ENCODE measurements at places on chromosomes 5 and 9.
A peak's percentile ranks its signal among the peaks of the same experiment; 100 is the strongest.

- DNase-seq = peak; percentile 38
Observed at GRCh38 chr5:160439205-160439600, 17.5 kb downstream of the PTTG1 start.

- no peak for DNase-seq
Observed at GRCh38 chr5:172486451-172486850, 32.1 kb upstream of the SH3PXD2B start.

- no peak for DNase-seq
Observed at GRCh38 chr9:3920604-3921582, 379.0 kb downstream of the GLIS3 start.

GRCh38 chr9:61634192-61634591 lies 444.4 kb downstream of the SPATA31A7 start:
- DNase-seq = no peak

GRCh38 chr5:11322133-11322532 lies 561.1 kb upstream of the DAP start:
- no peak for DNase-seq

DNA sequence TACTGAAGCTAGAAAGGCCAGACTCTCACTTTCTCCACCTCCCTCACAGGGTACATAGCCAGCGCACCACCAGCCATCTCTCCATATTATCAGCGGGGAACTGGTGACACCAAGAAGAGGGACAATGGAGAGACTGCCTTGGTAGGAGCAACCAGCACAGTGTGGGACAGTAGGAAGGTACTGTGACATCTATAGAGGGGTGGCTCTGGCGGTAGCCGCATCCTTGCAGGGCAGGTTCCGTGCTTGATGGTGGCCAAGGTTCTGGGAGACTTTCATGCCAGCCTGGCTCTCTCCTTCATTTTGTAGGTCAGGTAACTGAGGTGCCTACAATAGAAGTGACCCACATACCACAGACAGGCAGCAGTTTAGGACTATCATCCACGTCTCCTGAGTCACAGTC lies 65.5 kb upstream of the SMIM23 start:
- DNase-seq = no peak

DNA sequence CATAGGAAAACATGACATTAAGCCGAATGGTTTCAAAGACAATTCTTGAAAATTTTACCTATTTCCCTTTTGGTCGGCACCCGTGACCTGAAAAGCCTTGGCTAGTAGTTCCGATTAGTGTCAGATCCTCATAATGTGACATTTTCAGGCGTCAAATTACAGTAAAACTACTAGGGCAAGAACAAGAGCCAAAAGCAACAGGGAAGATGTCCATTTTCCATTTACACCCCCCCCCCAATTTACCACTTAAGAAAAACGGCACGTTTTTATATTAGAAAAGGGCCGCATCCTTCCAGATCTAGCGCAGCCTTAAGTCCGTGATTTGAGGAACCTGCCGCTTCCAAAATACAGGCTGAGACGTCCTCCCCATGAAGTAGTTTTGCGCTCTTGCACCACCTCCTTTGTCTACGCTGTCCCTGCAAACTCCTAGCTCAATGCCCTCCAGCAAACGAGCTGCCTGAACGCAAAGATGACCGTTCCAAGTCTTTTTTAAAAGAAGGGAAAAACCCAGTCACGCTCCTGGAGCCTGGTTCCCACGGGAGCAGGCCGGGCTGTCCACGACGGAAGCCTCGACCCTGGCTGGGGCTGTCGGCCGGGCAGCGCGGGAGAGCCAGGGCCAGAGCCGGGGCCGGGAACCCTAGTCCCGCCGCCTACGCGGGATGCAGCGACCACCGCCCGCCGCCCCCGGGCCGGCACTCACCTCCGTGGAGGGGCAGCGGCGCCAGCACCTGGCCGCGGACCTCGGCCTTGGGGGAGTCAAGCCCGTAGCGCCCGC lies 616 bp downstream of the RNF130 start:
- no peak for DNase-seq

- no peak for DNase-seq
Observed at GRCh38 chr5:36585701-36586100, 20.7 kb upstream of the SLC1A3 start.

DNA sequence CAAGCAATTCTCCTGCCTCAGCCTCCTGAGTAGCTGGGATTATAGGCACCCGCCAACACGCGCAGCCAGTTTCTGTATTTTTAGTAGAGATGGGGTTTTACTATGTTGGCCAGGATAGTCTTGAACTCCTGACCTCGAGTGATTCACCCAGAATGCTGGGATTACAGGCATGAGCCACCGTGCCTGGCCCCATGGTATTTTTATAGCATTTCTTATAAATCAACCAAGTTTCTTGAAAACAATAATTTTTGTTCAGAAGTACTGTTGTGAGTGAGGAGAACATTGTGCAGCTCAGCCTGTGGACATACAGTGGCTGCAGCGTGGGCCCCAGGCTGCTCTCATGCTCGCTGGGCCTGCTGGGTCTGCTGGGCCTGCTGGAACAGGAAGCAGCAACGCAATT lies 45.3 kb downstream of the MAP1B start:
- DNase-seq = no peak

DNA sequence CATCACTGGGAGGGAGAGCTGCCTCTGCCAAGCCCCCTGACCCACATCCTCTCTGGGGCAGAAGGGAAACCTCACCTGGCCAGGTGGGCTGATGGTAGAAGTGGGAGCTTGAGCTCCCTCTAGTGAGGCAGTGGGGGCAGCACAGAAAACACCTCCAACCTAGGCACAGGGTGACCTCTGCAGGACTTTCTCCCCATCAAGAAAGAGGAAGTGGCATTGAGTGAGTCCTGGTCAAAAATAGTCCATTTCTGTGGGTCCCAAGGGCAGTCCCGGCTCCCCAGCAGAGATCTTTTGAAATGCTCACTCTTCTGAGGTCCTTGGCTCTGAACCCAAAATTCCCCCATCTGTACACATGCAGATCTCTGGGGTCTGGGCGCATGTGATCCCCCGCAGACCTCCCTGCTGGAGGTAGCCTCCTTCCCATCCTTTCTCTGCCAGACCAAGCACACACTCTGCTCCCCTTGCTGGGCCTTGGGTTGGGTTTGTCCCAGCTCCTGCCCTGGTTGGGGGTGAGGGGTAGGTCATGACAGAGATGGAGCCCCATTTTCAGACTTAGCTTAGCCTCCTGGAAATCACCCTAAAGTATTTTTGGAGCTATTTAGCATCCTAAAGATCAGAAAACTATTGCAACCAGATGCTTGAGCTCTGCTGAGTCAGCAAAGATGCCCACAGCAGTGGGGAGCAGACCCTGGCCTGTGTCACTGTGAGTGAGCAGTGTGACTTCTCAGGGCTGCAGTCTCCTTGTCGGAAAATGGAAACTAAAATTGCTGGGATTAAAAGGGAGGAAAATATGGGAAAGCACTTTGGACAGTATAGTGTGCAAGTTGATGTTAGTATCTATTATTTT lies 41.6 kb upstream of the LCP2 start:
- no peak for DNase-seq

DNA sequence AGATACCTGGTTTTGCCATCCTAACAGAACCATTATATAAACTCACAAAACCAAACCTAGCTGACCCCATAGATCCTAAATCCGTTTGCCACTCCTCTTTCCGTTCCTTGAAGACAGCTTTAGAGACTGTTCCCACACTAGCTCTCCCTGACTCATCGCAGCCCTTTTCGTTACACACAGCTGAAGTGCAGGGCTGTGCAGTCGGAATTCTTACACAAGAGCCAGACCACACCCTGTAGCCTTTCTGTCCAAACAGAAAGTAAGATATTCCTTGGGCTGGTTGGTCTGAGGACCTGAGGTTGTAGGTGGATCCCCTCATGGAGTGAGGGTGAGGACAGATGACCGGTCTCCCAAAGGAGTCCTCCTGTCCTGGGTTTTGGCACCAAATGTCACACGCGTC lies 56.7 kb upstream of the NAA35 start:
- DNase-seq = no peak

DNA sequence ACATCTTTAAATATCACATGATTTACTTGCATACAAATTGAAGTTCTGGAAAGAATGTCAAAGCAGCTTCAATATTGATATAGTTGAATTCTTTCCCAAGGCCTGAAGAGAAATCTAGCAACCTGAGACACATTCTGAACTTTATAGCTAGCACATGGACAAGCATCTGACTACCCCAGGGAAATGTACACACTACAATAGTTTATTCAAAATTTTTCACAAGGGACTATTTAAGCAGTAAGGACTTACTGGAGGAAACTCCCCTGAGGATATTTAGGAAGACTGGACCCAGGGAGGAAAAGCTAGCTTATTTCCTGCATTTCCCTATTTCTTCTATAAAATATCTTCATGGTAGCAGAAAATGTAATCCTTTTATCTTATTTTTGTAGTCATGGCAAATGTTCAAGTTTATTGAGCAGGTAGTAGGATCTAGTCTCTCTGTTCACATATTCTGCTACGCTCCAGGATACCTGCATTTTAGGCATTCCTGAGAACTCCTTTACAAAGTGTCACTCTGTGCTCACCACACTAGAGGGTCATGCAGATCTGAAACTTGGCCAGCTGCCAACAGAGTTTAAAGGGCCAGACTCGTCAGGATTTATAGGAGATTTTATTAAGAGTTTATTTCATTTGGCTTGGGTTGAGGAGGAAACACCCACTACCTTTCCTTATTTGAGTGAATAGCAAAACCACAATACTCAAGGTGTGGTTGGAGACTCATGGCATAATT lies 348.4 kb upstream of the FTMT start:
- DNase-seq = no peak

DNA sequence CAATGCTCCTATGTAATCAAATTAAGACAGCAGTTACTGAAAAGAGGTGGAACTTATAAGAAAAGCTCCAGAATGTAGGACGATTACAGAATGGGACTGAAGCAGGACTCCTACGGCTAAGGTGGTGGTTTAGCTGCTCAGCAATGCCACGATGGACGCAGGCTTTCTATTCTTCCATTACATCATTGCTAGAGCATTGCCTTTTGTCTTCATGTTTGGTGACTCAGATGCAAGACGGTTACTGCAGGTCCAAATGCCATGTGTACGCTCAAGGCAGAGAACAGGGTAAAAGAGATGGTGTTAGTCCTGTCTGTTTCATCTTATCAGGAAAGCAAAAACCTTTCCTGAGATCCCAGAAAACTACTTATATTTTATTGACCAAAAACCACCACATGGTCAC lies 255.1 kb downstream of the ZSWIM6 start:
- DNase-seq = no peak

GRCh38 chr9:28207657-28208056 lies 634.4 kb upstream of the C9orf72 start:
- DNase-seq = no peak

- no peak for DNase-seq
Observed at GRCh38 chr9:69153707-69154521, 20.2 kb upstream of the TJP2 start.

DNA sequence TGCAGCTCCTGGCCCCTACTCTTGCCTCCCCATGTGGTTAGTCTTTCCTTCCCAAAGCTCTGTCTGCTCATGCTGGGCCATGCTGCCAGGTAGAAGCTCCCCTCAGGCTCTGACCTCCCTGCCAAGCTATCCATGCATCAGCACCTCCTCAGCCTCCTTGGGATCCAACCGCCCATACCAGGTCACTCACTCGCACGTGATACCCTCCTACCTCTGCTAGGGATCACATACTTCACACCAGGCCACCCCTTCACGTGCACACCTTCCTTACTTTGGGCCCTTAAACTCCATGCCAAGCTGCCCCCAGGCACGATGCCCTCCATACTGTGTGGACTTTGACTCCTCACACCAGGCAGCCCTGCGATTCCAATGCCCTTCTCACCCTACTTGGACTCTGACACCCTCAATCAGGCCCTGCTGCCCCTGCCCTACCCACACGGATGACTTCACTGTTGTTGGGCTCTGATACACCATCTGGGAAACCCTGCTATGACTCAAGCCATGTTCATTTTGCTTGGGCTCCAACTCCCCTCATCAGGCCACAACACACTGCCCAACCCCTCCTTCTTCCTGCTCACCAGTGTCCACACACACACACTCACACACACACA lies 34.1 kb downstream of the ZNF483 start:
- DNase-seq = no peak

GRCh38 chr9:108053555-108054061 lies 564.0 kb upstream of the KLF4 start:
- DNase-seq = peak; percentile 7

- DNase-seq = no peak
Observed at GRCh38 chr9:250039-250438, 35.4 kb downstream of the DOCK8 start.
